ENCODE measurements at places on chromosomes 16 and 17.
A peak's percentile ranks its signal among the peaks of the same experiment; 100 is the strongest.

GRCh38 chr16:27328937-27329336, 15.2 kb downstream of the IL4R start:
- DNase-seq, result no peak

DNA sequence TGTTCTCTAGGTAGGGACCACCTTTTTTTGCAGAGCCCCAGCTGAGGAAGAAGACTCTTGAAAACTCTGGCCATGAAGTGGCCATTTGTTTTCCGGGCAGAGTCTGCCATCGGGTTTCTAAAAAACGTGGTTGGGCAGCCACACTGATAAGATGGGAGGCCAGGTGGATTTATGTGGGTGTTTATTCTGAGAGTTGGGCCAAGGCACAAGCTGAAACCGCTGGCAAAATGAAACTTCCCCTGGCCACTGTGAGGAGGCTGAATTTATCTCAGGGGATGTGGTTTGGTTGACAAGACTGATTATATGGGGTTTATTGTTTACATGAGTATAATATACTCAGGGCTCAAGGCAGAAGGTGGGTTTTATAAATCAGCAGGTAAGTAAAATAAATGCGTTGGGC, 421.8 kb downstream of the UTP18 start:
- no peak for DNase-seq

GRCh38 chr17:6011206-6011605, 59.0 kb upstream of the WSCD1 start:
- DNase-seq, result no peak

- no peak for DNase-seq
Observed at GRCh38 chr17:33205552-33205951, 87.5 kb downstream of the ASIC2 start.

- no peak for DNase-seq
Observed at GRCh38 chr16:87465879-87466278, 26.9 kb downstream of the ZCCHC14 start.

DNA sequence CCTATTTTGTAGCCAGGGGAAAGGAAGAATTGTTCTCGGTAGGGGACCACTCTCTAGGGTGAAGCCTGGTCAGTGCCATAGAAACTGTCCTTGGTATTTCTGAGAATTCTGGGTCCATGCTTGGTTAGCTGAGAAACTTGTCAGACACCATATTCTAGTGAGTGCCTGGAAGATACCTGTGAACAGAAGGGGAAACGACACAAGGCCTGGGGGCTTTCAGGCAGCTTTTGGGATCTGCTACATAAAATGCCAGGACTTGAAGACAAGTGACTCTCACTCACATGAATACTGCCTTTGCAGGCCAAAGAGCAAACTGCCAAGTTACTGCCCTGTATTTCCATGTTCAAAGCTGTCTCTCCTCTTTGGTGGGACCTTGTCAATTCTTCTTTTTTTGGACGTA, 18.3 kb downstream of the ODF4 start:
- DNase-seq, result no peak

- DNase-seq, result no peak
Observed at GRCh38 chr16:82395212-82395611, 225.2 kb upstream of the MPHOSPH6 start.

- DNase-seq, result no peak
Observed at GRCh38 chr16:81590714-81591544, 146.3 kb downstream of the CMIP start.

DNA sequence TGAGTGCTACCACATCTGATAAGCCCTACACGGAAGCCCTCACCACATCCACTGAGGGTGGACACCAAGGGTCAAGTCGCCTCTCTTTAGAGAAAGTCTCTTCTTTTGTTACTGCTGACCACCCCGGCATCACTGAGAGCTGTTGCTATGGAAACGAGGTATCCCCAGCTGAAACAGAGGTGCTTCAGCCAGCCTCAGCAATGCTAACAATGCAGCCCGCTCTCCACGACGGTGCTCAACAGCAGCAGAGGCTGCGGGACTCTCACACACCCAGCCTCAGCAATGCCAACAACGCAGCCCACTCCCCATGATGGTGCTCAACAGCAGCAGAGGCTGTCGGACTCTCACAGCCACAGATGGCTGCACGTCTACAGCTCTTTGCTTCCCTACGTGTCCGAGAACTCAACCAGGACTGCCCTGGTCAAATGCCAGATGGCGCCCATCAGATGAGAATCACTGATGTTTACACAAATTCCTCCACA, 41.4 kb downstream of the VPS53 start:
- DNase-seq, result no peak

DNA sequence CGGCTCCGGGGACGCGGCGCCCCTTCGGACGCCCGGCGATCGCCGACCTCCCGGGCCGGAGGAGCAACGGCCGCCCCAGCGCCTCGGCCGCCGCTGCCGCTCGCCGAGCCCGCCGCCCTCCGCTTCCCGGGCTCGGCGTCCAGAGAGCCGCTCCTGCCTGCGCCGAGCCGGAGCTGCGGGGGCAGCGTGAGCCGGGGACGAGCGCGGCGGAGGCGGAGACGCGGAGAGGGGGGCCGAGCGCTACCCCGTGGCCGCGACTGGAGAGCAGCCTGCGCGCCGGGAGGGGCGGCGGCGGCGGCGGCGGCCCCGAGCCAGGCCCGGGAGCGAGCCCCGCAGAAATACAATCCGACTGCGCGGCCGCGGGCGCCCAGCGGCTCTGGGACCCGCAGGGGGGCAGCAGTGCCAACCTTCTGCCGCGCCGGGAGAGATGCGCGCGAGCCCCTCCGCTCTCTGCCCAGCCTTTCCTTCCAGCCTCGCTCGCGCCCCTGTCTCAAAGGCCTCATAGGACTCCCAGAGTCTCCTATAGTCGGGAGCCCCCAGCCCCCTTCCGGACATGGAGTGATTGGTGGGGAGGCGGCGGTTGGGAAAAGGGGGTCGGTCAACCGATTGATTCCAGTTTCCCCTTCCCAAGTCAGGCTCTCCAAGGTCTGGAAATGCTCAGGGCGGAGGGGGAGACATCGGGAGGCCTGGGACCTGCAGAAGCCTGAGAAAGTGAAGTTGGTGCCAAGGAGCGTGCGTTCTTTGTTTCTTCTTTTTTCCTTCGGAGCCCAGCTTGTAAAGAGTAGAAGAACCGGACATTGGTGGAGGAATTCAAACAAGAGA, 1.0 kb upstream of the SDK2 start:
- peak; percentile 17 for DNase-seq

DNA sequence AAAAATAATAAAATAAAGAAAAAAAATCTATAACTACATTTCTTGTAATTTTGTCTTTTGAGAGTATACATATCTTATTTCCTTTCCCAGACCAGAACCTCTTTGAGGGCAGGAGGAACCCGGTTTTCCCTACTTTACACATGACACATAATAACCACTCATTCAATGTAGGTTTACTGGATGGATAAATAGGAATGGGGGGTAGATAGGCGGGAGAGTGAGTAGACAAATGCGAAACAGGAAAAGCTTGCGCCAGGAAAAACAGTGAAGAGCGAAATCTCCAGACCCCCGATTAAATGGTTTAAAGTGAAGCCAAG, 515 bp upstream of the GOSR2 start:
- DNase-seq, result no peak

DNA sequence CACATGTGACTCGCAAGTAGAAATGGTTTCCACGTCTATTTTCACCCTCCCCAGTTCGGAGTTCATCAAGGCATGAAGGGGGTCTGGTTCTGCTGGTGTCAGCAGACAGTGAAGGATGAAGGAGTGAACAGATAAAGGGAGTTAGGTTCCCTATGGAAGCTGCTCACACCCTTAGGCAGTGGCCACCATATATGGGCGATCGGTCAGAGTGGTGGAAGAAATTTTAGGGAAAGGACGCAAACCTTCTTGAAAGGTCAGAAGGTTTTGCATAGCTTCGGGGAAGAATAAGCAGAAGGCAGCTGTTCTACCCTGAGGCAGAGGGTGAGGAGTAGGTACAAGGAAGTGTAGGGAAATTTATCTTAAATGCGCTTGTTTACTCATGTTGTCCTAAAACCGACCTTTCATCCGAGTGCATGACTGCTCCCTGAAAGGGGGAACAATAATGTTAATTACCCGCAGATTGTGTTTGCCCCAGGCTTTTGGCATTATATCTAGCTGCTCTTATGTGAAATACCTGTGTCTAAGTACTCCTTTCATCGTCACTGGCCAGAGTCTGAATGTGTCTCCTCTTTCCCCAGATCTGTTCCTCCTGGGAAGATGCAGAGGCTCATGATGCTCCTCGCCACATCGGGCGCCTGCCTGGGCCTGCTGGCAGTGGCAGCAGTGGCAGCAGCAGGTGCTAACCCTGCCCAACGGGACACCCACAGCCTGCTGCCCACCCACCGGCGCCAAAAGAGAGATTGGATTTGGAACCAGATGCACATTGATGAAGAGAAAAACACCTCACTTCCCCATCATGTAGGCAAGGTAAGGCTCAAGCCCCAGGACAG, 12.5 kb downstream of the CDH5 start:
- no peak for DNase-seq

GRCh38 chr16:12614662-12615278, 188.9 kb downstream of the CPPED1 start:
- DNase-seq, result no peak

DNA sequence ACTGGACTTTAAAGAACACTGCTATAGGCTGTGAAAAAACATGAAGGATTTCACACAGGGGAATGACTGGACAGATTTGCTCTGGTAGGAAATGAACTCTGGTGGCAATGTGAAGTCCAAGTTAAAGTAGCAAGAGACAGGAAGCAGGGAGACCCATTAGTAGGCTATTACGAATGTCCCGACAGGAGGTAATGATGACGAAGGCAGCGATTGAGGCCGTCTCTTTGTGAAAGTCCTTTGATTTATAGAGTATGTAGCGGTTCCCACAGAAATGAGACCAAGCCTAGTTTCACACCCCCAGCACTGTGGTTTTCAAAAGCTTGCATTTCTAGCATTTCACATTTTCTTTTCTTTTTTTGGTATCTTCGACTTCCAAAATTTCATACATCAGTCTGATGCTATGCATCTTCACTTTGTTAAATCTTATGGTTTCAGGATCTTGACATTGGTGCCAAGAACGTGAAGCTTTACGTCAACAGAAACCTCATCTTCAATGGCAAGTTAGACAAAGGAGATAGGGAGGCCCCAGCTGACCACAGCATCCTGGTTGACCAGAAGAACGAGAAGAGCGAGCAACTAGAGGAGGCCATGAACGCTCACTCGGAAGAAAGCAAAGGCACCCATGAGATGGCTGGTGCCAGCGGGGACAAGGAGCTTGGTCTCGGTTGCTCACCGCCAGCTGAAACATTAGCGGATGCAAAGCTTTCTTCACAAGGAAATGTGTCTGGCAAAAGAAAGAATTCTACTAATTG, 189.8 kb downstream of the KATNIP start:
- no peak for DNase-seq

- DNase-seq, result no peak
Observed at GRCh38 chr17:52823155-52823554, 664.6 kb upstream of the CA10 start.
